Right ventricle myocardium inferior (tissue), 1 donor: ENCODE measurements at places on chromosomes 5 and 9.

- DNase-seq = no peak
Observed at GRCh38 chr9:126111556-126111955, 215.1 kb upstream of the MVB12B start.

DNA sequence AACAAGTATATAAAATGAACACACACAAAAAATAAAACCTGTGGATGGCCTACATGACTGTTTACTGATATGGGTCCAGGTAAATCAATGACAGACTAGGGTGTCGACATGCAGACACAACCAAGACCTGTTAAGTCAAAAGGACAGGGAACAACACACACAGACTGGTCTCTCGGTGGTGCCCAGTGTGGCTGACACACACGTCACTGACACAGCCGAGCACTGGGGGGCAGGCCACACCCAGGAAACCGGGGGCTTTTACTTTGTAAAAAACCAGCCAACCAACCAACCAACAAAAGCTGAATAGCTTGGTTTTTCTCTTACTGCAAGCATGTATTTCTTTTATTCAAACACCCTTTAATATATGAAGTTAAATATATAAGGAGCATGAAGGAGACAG lies 5.0 kb downstream of the FAM163B start:
- DNase-seq = peak; percentile 7

DNA sequence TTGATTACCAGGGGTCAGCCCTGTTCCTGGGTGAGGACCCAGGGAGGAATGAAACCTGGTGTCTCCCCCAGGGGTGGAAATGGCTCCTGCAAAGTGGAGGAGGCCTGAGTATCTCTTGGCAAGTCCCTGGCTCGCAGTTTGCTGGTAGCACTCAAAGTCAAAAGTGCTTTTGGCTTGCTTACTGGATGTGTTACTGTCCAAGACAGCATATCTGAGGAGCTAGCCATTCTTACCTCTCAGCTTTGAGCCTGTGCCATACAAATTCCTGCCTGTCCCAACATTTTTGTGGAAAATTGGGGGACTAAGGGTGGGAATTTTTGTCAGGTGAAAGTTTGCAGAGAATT lies 9.9 kb downstream of the ZNF618 start:
- DNase-seq = no peak

GRCh38 chr9:20016611-20017010 lies 227.8 kb upstream of the SLC24A2 start:
- no peak for DNase-seq

GRCh38 chr9:137108608-137109249 lies 5.8 kb downstream of the DPP7 start:
- no peak for DNase-seq

GRCh38 chr9:125867751-125868415 lies 120.7 kb downstream of the PBX3 start:
- DNase-seq = no peak
